GM12892 (cell line): ENCODE measurements at places on chromosomes 1 and 21.

- no peak for DNase-seq
These were observed 19.7 kb upstream of the ARF1 start for GRCh38 chr1:228062812-228063211.

- no peak for DNase-seq
These were observed 133.7 kb downstream of the PTPN14 start for GRCh38 chr1:214417545-214418210.

GRCh38 chr1:87084244-87084836, 169.9 kb downstream of the HS2ST1 start:
- no peak for DNase-seq

- no peak for DNase-seq
These were observed 20.3 kb upstream of the ARF1 start for GRCh38 chr1:228062085-228062791.

GRCh38 chr1:214312530-214313051, 31.6 kb downstream of the SMYD2 start:
- DNase-seq: no peak

DNA sequence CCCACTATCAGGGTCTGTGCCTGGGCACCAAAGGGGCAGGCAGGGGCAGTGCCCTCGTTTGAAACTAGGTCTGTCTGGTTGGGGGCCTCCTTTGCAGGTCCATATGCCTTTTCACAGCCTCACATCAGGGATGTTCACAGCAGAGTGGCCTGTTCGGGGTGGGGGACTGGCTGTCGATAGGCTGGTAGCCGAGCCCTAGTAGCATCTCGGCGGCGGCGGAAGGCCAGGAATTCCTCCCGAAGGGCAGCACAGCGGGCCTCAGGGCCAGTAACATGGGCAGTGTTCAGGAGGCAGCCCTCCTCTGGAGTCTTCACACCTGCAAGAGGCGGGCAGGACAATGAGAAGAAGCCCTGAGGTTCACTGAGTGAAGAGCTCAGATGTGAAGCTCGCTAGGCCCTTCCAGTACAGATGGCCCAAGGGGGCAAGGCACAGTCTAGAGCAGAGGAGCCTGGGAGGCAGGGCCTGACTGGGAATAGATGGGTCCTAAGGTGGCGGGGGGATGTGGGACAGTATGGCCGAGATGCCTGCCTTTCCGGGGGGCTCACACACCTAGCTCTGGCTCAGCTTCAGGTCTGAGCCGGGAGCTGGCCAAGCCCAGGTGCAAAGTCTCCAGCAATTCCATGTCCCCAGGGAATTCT, 2.0 kb upstream of the TAGLN2 start:
- DNase-seq: no peak

DNA sequence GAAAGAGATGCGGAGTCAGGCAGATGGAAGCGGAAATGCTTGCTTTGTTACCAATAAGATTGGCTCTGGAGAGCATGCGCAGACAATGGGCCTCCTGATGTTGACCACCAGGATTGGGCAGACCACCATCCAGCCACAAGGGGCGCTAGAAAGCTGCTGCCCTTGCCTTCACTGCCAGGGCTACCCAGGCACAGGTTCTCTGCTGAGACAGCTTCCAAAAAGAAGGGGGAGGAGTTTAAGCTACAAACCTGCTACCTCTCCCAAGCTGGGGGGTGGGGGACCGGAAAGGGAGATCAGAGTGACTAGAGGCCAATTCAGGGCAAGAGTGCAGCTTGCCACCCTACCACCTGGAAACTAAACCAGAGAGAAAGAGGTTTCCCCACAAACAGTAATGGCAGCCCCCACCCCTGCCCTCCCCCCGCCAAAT, 369.7 kb downstream of the RRAGC start:
- peak; percentile 52 for DNase-seq

DNA sequence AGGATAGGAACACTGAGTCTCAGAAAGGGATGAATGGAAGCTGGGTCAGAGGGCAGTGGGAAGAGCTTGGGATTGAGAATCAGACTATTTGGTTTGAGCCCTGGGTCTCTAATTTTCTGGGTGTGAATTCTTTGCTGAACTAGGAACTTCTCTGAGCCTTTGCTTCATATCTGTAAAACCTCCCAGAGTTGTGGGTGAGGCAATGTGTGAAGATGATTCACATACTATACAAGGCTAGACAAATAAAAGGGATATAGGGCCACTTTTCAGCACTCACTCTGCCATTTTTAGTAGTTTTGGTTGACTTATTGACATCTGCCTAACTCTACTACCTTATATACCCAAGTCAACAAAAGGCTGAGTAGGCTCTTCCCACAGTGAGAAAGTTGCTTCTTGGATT, 77.7 kb upstream of the JUN start:
- no peak for DNase-seq

- no peak for DNase-seq
These were observed 94.2 kb upstream of the SERBP1 start for GRCh38 chr1:67524143-67525052.

- no peak for DNase-seq
These were observed 49.5 kb upstream of the RAB4A start for GRCh38 chr1:229221106-229222019.

- DNase-seq: no peak
These were observed 13.2 kb downstream of the TMED5 start for GRCh38 chr1:93167006-93167405.

DNA sequence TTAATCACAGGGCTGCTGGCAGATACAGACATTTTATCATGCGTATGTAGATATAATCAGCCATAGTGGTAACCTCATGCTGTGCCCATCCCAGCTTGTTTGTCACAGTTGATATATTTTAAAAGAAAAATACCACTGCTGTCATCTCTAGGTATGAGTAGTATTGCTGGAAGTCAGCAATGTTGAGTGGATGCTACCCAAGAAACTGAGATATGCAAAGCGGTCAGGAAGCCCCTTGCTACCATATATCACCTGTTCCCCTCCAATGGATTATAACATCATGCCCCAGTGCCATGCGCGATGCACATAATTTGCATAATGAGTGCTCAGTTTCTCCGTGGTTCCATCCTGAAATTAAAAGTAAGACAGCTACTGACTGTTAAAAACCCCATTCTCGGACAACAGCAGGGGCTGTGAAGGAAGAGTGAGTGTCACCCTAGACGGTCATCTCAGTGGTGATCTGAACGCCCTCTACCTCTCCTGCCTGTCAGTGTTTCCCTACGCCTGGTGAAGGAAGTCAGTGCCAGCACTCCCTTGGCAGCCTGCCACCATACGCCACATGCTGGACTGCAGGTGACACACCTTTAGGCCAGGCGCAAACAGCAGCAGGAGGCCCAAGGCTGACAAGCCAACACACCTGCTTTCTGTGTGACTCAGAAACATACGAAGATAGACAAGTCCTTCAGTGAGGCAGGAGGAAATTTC, 2.7 kb downstream of the IL10RB start:
- peak; percentile 40 for DNase-seq

DNA sequence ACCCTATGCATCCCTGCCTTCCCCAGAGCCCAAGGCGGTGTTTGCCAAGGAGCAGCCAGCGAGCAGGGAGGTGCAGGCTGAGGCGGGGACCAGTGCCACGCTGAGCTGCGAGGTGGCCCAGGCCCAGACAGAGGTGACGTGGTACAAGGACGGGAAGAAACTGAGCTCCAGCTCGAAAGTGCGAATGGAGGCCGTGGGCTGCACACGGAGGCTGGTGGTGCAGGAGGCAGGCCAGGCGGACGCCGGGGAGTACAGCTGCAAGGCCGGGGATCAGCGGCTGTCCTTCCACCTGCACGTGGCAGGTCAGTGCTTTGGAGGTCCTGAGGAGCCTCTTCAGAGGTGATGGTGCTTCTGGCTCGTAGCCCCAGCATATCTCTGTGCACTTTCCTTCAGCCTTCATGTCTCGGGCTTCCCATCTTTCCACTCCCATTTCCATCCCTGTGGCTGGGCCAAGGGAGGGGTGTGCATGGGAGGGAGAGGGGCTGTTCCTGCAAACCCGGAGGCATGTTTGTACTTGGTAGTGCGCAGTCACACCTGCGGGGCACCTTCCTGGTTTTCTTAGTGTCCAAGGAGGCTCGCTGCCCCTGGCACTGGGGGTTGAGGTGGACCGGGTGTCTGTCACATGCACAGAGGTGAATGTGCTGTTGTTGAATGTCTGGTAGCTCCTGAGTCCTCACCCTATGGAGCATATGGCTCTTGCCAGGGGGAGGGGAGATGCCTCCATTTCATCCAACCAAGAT, 56.4 kb downstream of the OBSCN start:
- no peak for DNase-seq

DNA sequence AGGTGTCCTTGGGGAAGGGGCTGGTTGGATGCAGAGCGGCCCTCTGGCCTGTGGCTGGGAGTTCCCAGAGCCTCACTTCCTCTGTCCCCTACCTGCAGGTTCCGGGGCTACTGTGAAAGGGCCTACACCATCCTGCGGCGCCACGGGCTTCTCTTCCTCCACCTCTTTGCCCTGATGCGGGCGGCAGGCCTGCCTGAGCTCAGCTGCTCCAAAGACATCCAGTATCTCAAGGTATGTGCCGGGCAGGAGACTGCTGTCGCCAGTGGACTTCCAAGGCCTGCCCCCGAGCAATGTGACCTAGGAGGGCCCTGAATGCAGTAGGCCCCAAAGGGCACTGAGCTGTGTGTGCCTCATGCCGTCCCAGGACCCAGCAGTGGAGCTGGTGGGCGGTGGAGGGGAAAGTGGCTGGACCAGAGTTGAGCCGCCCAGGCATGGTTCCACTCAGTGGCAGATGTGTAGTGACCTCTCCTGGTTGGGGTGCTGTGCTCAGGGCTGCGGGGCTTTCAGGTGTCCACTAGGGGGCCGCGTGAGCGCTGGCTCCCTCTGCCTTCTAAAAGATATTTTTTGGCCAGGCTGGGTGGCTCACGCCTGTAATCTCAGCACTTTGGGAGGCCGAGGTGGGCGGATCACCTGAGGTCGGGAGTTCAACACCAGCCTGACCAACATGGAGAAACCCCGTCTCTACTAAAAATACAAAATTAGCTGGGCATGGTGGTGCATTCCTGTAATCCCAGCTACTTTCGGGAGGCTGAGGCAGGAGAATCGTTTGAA, 73.4 kb downstream of the PIK3CD start:
- DNase-seq: peak; percentile 88

DNA sequence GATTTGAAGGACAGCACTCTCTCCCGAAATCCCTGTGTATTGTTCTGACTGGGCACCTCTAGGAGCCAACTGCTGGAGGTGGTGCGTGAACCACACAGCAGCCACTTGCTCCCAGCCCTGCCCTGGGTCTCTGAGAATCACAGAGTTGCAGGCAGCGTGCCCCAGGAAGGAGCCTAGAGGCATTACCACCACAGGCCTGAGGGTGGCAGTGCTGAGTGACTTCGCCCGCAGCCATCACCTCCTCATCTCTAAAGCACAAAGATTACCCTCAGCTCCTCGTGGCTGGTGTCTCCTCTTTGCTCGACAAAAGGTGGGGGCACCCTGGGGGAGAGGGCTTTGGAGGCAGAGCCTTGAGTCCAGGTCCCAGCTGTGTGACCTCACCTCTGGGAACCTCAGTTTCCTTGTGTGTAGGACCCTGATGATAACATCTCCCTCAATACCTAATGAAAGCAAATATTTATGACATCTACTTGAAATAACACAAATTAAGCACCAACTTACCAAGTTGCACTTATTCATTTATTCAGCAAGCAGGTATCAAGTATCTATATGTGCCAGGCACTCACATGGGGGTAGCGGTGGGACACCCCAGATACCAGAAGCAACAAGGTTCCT, 86.3 kb downstream of the VWA5B1 start:
- DNase-seq: no peak

DNA sequence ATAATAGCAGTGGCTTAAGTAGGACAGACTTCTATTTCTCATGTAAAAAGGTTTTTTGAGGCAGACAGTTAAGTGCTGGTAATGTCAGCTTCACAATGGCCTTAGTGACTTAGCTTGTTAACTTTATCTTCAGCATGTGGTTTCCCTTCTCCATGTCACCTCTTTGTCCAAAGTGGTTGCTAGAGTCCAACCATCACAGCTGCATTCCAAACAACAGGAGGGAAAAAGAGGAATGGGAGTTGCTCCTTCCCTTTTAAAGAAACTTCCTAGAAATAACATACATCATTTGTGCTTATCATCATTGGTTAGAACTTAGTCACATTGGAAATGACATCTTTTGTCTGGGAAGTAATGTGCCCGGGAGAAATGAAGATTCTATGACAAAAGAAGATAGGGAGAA, 9.9 kb downstream of the GSTM5 start:
- no peak for DNase-seq

DNA sequence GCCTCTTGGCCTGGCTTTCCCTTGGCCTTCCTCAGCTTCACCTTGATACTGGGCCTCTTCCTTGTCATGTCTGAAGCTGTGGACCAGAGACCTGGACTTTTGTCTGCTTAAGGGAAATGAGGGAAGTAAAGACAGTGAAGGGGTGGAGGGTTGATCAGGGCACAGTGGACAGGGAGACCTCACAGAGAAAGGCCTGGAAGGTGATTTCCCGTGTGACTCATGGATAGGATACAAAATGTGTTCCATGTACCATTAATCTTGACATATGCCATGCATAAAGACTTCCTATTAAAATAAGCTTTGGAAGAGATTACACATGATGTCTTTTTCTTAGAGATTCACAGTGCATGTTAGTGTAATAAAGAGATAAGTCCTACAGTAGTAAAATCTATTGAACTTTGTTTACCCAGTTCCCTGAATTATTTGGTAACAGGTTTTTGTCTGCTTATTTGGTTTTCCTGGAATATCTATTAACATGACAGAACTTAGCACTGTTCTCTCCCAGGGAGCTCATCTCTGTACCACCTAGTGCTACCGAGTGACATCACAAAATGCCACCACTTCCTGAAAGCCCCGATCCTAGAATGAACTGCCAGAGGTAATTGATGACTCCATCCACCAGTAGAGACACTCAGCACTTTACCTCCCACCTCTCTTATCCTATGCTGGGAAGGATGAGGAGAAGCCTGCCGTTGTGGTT, 22.2 kb downstream of the UBE2T start:
- no peak for DNase-seq

DNA sequence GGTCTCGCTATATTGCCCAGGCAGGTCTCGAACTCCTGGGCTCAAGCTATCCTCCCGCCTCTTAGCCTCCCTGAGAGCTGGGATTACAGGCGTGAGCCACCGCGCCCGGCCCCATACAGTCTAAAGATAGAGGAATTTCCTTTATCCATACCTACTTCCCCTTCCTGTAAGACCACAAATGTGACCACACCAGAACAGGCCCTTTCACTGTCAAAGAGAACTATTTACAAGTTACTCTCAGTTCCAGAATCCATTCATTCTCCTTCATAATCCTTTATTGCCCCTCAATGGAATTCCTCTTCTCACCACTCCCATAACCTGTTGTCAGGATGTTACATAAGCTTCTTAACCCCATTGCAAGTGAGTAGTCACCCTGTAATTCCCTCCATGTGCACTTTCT, 26.3 kb upstream of the SLC5A9 start:
- DNase-seq: no peak
